Endothelial cell (in vitro differentiated cells): ENCODE measurements at places on chromosomes 3 and 15.

- no peak for DNase-seq
Observed at GRCh38 chr15:89096664-89097063, 8.4 kb downstream of the ABHD2 start.

DNA sequence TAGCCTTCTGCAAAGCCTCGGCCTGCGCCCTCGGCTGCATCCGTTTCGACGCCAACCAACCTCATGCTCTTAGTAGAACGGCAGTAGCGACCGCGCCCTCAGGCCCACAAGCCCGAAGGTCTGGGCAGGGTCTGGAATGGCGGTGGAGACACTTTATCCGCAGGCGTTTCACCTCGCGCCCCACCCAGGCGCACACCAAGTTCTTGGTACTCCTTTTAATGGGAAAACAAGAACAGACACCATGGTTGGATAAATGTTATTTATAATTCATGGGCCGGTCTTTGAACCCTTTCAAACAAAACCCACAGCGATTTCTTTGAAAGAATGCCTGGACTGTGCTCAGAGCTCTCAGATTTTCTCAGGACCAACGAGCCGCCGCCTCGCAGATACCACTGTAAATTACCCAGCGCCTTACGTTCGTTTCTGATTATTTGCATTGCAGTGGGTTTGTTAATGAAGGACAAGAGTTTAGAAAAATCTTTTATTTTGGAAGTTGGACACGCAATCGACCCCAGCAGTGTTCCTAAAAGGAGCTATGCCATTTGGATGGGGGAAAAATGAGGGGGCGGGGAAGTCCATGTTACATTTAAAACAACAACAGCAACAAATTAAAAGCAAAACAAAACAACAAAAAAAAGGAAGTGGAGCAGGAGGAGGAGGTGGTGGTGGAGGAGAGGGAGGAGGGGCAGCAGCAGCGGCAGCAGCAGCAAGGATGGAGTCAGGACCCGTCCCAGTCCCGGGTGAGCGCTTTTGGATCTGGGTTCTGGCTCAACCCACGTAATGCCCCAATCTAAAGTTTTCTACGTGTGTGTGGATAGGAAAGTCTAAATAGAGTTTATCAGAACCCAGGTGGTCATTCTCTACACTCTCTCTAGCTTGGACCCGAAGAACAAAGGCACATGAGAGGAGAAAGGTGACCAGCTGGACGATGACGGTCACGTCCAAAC, 993 bp upstream of the ISL2 start:
- DNase-seq = no peak

GRCh38 chr3:190053919-190054672, 66.6 kb downstream of the P3H2 start:
- no peak for DNase-seq

DNA sequence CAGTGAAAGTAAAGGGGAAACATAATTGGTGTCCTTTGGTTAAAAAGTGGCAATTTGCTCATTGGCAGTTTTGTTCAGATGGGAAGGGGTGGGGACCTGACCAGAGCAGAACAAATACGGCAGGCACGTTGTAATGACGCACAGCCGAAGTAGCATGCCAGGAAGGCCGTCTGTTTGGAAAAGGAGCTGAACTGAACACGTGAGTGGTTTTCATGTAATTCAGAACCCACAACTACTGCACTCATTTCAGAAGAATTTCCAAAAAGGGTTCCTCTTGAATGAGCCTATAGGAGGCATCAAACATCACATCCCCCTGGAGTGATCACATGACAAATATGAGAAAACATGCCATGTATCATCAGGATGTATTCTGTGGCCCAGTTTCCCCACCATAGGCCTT, 42.9 kb upstream of the LMCD1 start:
- no peak for DNase-seq

- DNase-seq = no peak
Observed at GRCh38 chr15:101018016-101018415, 98.9 kb downstream of the LRRK1 start.

GRCh38 chr3:152403632-152404066, 134.9 kb downstream of the MBNL1 start:
- no peak for DNase-seq

DNA sequence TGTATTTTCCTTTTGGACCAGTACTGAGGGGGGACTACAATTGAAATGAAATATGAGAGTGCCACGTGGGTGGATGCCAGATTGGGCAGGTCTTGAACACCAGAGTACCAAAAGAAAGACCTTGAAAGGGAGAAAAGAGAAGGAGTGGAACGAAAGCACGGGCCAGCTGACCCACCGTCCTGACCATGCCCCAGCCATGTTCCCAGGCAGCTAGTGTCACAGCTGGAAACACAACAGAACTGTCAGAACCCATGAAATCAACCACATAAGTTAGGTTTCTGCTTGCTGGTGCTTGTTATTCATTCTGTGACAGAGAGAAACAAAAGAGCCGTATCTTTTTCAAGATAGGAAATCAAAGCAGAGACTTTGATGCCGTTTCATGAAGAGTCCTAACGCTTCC, 268.8 kb downstream of the MEX3B start:
- DNase-seq = no peak

- no peak for DNase-seq
Observed at GRCh38 chr3:125079675-125080045, 23.9 kb upstream of the HEG1 start.

- no peak for DNase-seq
Observed at GRCh38 chr15:41367418-41367817, 34.7 kb downstream of the NUSAP1 start.

DNA sequence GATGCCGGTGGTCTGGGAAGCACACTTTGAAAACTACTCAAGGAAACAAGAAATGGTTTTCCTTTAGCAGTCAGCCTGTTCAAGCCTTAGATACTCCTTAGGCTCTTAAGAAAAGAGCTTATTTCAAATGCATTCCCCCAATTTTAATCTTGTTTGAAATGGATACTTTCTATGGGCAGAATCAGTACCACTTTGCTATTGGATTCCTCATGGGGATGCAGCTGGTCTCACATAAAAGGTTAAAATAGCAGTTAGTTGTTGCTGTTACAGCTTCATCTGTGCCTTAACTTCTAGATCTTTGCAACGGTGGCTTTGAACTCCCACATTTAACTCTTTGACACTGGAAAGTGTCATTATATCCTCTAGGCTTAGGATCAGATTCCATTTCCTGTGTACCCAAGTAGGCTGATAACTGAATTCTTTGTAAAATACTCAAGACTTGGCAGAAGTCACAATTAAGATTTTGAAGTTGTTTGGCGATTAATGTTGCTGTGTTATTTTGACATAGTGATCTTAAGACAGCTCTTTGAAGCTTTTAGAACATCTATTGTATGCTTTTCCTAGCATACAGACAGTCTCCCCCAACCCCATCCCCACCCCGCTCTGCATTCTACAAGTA, 2.2 kb downstream of the THBS1 start:
- no peak for DNase-seq

- DNase-seq = no peak
Observed at GRCh38 chr3:183359036-183359435, 69.4 kb downstream of the MCF2L2 start.

DNA sequence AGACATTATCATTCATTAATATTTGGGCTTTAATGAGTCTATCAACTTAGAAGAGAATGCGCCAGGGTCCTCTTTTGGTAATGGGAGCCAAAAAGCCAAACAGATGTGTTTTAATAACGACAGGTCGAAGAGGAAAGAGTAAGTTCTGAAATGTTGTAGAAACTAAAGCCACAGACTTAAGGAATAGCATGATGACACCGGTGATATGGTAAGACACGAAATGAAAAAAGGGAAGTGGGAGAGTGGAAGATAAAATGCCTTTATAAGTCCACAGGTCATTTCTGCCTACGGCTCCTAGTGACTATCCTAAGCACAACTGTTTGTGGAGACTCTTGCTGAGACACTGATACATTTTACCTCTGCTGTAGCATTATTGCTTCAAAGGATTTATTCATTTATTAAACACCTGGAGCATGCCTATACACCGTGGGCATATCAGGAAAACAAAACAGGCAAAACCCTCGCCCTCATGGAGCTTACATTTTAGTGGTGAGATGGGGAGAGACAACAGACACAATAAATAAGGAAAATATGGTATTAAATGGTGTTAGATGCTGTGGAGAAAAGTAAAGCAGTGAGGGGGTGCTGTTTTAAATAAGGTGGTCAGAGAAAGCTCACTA, 11.7 kb upstream of the CD47 start:
- no peak for DNase-seq

DNA sequence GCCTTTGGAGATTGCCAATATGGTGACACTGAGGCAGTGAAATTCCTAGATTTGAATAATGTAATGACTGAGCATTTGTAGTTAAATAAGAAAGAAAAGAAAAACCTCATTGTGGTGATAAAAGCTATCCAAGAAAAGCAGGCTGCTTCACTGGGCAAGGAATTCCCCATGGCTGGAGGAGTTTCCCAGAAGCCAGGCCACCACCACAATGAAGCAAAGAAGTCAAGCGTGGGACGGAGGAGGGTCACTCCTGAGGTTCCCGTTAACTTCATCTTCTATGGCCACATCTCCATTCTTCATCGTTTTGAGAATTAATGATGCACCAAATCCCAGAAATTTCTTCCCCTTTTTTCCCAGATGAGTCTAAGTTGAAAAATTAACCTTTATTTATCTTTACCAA, 185.8 kb upstream of the BCL6 start:
- DNase-seq = no peak

- no peak for DNase-seq
Observed at GRCh38 chr3:88231632-88232031, 81.9 kb downstream of the C3orf38 start.

DNA sequence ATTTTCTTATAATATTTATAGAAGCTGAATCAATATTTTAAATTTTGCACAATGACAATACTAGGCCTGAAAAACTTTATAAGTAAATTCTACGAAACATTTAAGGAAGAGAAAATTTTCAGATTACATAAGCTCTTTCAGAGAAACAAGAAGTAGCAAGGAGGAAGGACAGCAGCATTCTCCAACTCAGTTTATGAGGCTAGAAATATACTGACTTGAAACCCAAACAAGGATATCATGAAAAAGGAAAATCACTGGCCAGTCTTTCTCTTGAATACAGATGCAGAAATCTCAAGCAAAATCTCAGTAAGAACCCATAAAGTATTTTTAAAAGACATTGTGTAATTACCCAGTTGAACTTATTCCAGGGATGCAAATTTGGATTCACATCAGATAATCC, 121.3 kb downstream of the STAC start:
- DNase-seq = no peak

GRCh38 chr3:65379223-65379622, 659.5 kb downstream of the MAGI1 start:
- no peak for DNase-seq

DNA sequence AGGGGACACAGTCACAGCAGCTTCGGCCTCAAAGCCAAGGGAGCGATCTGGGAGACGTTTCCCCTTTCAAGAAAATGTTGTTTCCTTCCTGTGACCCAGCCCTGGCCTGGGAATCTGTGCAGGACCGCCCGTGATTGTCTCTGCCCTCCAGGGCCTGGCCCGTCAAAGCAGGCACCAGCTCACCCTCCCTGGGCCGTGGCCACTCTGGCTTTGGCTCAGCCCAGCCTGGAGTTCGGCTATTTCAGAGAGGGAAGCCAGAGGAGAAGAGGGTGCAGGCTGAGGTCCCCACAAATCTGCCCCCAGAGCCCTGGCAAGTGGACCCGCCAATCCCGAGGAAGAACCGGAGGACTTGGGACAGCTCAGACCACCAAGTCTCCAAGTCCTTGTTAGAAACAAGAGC, 12.7 kb downstream of the GATA2 start:
- DNase-seq = no peak

DNA sequence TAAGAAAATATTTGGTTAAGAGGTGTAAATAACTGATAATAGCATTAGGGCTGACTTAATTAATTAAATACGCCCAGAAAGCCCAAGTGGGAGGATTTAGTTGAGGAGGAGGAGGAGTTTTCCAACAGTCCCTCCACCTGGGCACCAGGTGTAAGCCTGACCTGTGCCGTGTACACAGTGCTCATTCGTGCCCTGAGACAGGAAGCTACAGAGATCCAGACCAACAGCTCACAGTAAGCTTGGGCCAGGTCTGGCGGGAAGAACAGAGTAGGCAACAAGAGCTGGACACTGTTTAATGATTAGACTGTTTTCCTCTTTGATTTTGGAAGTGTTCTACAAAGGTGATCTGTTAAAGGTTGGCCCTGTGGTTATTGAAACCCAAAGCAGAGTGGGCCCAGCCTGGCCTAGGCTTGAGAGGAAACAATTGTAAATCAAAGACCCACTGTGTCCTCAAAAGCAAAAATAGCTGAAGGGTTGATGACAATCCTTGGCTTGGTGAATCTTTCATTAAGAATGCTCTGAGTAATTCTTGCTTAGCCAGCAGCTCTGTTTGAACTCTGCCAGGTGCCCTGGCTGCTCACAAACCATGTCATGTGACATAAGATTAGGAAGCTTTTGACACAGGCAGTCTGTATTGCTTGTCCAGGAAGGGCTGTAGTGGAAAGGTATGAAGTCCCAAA, 13.8 kb downstream of the SQOR start:
- no peak for DNase-seq

- DNase-seq = no peak
Observed at GRCh38 chr3:155317211-155317610, 23.7 kb upstream of the STRIT1 start.

DNA sequence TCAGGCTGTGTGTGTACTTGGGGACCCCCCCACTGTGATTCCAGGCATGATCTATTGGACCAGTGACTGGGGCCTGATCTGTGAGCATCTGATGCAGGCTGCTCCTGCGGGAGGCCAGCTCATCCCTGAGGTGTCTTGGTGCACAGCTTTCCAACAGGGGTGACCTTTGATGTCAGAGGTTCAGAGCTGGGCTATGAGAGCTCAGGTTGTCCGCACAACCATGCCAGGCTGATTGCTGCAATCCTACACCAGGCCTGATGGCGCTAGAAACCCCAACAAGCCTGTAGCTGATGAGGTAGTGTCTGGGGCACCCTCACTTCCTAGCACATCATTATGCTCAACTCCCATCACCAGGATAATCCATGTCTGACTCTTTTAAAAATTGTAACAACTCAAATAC, 56.1 kb upstream of the CACNA2D3 start:
- no peak for DNase-seq

DNA sequence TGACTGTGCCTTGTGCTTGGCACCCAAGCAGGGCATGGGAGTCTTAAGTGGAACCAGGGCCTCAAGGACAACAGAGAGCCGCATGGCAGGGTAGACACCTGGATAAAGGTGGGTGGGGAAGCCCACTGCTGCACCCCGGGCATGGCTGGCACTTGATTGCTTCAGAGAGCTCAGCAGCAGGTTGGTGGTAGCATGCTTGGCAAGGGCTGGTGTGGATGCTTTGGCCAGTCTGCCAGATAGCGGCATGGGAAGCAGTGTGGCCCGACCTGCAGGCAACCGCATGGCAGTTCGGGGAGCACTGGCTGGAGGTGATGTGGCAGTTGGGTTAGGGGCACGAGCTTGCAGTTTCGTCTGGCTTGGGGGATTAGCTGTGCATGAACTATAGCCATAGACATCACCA, 2.5 kb downstream of the CCDC71 start:
- DNase-seq = no peak

- DNase-seq = no peak
Observed at GRCh38 chr3:3346556-3346955, 167.1 kb upstream of the CRBN start.

- no peak for DNase-seq
Observed at GRCh38 chr3:178522200-178523052, 13.8 kb upstream of the KCNMB2 start.

- no peak for DNase-seq
Observed at GRCh38 chr3:171261487-171261886, 198.7 kb downstream of the TNIK start.
